ENCODE measurements at places on chromosomes 4 and X.
A peak's percentile ranks its signal among the peaks of the same experiment; 100 is the strongest.

DNA sequence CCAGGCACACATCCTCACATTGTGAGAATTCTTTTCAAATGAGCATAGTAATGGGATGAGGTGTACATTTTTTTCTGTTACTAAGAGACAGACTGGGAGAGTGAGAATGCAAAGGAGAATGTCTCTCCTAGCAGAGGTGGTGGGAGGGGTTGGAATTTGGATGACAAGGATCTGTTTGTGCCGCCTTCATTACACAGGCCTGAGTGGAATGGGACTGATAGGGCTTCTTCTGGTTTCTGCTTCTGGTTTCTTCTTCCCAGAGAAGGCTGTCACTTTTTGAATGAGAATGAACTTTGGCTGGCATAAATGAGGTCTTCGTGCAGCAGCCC, 55.4 kb downstream of the C4orf51 start:
- DNase-seq = no peak

- DNase-seq = no peak
Measured at GRCh38 chr4:67744561-67745283, 9.5 kb downstream of the GNRHR start.

- no peak for DNase-seq
Measured at GRCh38 chr4:1953335-1953734, 55.4 kb downstream of the NELFA start.

DNA sequence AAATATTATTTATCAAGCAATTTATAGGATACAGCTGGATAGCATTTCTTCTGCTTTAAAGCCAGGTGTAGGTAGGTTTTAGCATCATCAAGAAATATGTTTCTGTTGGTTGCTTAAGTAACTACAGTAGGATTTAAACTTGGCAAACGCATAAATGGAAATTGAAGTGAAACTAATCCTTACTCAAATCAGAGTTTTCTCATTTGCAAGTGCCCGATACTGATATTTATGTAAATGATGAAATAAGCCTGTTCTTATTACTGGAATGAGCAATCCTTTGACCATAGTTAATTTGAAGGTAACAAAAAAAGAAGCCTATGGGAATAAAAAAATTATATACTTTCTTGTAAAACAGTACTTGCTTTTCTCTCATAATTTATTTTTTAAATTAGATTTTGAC, 23.2 kb upstream of the PIGA start:
- DNase-seq = no peak

DNA sequence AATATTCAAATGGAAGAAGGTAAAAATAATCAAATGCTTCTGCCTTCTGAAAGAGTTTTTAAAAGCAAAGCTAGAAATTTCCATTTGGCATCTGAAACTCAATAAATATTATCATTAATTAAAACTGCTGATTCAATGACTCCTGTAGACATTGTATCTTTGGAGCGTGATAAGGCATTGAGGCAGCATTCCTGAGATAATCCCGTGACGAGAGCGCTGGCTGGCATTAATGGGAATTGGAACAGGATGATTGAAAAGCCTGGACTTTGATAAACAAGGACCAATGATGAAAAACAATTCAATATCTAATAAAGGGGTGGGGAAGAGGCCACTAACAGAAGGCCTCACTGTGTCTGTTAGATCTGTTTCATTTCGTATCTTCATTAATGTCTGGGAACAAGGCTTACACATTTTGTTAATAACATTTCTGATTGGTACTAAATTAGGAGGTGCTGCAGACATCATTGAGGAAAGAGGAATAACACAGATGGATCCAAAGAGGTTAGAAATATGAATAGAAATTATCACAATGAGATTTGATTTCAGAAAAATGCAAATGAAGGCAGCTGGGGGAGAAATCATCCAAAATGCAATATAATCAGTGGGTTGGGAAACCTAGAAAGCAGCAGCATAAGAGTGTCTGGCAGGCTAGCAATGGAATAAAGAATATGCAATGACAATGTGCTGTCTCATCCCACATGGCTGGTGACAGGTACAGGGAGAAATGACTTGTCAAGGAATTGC, 102.3 kb downstream of the SCD5 start:
- no peak for DNase-seq

DNA sequence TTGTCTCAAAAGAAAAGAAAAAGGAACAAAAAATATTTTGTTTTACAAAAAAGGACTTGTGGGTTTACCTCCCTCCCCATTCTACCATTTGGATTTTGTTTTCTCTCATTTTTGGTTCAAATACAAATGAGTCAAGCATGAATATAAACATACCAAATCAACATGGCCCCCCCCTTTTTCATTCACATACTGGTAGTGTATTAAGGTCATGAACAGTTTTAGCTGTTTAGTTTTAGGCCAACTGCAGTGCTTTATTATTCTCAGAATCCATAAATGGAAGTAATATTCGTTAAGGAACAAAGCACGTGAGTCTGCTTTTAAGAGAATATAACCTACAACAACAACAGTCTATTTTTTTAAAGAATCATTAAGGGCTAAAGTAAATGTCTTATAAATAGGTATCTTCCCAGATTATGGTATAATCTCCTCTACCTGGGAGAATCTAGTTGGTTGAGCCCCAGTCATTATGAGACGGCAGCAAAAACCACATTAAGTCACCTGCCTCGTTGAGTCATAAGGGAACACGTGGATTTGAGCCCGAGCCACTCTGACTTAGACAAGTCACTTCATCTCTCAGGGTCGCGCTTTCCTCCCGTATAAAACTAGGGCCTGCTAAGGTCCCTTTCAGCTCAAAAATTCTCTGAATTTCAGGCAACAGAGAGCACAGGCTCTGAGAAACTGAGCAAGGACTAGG, 26.7 kb downstream of the BCLAF3 start:
- no peak for DNase-seq

GRCh38 chrX:153776120-153776599, 4.7 kb upstream of the SRPK3 start:
- no peak for DNase-seq

GRCh38 chr4:54973784-54974183, 151.6 kb downstream of the KDR start:
- no peak for DNase-seq

DNA sequence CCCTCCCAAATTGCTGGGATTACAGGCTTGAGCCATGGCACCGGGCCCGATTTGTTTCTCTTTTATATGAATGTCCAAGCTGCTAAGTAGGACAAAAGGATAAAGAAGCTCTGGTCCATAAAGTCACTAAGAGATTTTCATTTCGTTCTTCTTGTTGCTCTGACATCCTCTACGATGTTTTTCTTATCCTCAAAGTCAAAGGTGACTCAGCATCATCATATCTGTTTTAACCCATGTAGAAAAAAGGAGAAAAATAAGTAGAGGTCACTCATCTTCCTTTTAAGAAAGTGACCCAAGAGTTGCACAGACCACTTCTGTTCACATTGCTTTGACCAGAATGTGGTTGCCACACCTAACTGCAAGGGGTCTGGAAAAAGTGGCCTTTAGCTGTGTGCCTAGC, 29.3 kb upstream of the DYNLT3 start:
- DNase-seq = no peak

DNA sequence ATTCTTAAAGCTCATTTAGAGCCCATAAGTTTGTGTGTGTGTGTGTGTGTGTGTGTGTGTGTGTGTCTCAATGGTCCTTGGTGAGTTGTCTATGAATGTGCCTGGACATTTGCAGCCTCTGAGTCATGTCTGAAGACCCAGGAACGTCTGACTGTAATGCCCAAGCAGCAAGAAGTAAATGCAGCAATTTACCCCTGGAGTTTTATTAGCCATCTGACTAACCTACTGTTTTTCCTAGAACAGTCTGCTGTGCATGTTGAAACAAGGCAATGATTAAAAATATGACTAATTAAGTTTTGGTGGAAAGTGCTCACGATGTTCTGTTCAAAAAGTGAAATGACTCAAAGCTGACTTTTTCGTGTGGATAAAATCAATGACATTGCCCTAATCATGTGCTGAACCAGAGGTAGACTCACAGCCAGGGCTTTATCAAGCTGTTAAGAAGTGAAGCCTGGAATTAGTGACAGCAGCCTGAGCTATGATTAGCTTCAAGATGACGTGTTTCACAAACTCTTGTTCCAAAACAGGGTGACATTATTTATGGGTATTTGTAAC, 201.6 kb downstream of the CPE start:
- no peak for DNase-seq

DNA sequence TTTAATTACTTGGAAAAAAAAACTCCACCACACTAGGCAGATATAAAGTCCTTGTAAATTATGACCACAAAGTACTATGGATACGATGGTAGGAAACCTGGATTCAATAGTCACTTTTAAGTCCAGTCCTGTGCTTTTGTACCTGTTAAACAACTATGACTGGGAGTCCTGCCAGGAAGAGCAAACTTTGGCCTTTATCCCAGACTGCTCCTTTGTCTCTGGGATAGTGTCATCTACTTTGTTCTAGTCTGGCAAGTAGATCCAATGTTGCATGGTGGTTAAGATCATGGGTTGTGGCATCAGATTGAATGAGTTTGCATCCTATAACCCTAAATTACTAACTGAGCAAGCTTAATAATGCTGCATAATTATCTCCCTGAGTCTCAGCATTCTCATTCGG, 175.3 kb upstream of the FGF13 start:
- no peak for DNase-seq

GRCh38 chr4:74926007-74926406, 6.9 kb upstream of the PARM1 start:
- no peak for DNase-seq

DNA sequence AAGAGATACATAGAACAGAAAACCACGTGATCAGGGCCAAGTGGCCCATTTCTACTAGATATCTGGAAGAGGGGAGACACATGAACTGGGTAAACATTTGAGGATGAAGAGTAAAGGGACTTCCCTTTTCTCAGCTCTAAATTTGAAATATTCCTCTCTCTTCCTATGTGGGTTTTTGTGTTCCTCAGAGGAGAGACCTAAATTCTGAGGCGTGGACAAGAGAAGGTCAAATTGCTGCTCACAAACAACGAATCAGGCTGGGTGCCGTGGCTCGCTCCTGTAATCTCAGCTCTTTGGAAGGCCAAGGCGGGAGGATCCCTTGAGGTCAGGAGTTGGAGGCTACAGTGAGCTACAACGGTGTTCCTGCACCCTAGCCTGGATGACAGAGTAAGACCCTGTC, 216.0 kb downstream of the PTTG2 start:
- DNase-seq = peak; percentile 41

GRCh38 chr4:150395872-150396271, 186.1 kb upstream of the MAB21L2 start:
- DNase-seq = no peak

- DNase-seq = no peak
Measured at GRCh38 chr4:185124006-185124405, 19.1 kb upstream of the SLC25A4 start.
